CD4-positive, alpha-beta T cell treated with Interleukin-6 at 100 ng/mL for 8 hours (primary cell): ENCODE measurements at places on chromosomes 2 and 18.

DNA sequence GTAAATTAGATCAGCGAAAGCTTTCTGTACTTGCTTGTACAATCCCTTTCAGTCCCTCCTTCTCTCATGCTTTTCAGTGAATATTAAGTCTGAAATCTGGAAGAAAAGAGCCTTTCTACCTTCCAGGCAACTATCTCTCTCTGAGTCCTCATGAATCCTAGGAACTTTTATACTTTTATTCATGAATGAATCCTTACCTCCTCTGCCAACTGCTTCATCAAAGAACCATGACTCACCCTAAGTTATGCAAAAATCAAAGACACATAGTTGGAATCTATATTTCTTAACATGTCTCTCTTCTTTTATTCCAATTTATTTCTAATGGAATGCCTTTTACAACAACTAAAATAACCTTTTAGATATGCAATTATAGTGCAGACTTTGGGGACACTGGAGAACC is 394.2 kb downstream of the CLIP4 start:
- DNase-seq, result no peak

DNA sequence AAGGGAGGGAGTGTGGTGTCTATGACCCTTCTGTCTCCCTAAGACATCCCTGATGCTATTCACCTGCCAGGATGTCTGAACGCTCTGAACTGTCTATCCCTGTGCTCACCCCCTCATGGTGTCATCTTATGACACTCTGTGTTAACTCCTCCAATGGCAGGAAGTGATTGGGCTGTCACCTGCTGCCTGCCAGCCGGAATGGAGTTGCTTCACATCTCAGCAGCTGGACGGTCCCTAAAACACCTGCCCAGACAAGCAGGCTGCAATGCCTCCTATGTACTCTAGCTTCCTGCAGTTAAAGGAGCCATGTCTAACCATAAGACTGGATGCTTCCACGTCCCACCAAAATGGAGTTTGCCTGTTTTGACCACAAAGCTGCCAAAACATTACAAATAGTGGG is 99.9 kb downstream of the CPO start:
- no peak for DNase-seq

DNA sequence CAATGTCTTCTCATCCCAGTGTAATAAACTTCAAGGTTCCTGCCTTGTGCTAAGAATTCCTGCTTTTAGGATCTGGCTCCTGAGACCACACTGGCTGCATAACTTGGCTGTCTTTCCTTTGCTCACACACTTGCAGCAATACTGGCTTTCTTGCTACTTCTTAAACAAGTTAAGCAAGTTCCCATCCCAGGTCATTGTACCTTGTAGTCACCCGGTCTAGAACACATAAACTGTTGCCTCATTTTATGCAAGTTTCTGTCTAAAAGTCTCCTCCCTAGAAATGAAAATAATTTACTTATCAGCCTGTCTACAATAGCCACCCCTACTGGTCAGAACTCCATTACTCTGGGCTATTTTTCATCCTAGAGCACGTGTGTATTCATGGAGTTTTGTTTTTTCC is 887.9 kb upstream of the FAM98A start:
- DNase-seq, result no peak

GRCh38 chr2:234446404-234447076 is 50.3 kb downstream of the ARL4C start:
- peak; percentile 89 for DNase-seq

DNA sequence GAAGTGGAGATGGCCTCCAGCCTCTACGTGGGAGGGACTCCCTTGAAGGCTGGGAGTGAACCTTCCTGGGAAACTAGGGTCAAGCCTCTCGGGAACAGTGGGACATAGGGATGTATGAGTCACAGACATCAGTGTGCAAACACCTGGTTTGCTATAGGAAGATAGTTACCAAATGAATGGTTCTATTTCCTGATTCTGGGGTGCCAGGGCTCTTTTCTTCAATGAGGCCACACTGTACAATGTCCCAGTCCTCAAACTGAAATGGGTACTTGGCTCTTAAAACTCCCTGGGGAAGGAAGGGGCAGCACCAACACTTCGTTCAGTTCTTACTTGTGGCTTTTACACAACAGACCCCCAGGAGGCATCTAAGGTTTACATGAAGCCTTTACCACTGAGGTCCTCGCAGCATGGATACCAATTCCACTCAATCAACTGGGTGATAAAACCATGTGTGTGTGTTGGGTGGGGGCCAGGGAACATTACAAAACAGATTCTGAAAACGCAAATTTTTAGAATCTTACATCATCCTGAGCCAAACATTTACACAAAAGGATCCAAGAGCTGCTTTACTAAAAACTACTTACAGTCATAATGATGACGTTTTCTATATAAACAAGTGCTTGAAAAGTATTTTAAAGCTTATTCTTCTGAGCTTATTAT is 10.4 kb downstream of the ERFE start:
- DNase-seq, result no peak

DNA sequence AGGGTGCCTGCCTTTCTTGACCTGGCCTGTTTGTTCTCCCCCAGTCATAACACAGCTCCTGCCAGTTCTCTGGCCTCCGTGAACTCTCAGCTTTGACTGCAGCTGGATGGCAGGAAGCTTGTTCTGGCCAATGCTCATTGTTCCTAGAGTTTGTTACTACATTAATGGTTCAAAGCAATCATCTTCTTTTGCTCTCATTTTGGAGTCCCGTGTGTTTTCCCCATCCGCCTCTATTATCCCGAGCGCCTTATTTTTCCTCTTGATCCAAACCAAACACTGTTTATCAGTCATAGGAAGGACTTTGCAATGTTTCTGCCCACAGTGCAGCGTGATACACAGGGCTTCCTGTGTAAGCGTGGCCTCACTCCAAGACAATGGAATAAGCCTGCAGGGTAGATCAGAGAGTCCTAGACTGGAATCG is 184.3 kb upstream of the APCDD1 start:
- DNase-seq, result no peak

DNA sequence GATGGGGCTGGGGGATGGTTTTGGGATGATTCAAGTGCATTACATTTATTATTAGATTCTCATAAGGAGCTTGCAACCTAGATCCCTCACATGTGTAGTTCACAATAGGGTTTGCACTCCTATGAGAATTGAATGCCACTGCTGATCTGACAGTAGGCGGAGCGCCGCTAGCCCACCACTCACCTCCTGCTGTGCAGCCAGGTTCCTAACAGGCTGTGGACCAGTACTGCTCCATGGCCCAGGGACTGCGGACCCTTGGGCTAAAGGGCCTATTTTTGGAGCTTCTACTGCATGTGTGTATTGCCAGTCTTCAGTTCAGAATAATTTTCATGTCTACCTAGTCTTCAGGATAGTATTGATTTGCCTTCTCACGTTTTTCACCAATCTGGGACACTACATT is 165.3 kb upstream of the TWIST2 start:
- no peak for DNase-seq

GRCh38 chr2:198231562-198231961 is 427.2 kb downstream of the PLCL1 start:
- no peak for DNase-seq

DNA sequence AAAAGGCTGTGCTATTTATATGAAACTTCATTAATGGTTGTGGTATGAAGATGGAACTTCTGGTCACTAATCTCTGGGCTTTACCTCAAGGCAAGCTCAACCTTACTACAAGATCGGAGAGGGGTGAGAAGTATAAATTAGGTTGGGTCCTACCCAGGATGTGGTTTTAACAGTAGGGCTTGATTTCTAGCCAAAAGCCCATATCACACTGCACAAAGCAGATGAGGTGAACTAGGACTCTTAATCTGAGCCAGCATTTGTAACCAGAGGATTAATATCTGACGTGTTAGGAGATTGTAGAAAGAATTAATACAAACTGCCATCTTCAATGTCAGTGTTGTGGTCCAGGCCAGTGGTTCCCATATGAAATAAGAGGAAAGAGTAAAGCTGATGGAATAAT is 86.4 kb upstream of the RGPD4 start:
- DNase-seq, result no peak

GRCh38 chr18:63994783-63995399 is 25.0 kb downstream of the SERPINB8 start:
- DNase-seq, result peak; percentile 27

- DNase-seq, result no peak
These were observed 18.2 kb downstream of the FHOD3 start for GRCh38 chr18:36315736-36316135.

DNA sequence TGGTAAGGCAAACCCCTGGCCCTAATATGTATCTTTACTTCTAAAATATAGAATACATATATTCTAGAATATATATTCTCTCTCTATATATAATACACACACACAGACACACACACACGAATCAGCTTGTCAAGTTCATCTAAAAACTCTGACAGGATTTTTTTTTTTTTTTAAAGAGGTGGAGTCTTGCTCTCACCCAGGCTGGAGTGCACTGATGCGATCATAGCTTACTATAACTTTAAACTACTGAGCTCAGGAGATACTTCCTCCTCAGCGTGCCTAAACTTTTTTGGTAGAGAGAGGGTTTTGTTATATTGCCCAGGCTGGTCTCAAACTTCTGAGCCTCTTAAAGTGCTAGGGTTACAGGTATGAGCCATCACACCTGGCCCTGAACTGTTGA is 45.2 kb downstream of the DOK1 start:
- DNase-seq, result no peak

DNA sequence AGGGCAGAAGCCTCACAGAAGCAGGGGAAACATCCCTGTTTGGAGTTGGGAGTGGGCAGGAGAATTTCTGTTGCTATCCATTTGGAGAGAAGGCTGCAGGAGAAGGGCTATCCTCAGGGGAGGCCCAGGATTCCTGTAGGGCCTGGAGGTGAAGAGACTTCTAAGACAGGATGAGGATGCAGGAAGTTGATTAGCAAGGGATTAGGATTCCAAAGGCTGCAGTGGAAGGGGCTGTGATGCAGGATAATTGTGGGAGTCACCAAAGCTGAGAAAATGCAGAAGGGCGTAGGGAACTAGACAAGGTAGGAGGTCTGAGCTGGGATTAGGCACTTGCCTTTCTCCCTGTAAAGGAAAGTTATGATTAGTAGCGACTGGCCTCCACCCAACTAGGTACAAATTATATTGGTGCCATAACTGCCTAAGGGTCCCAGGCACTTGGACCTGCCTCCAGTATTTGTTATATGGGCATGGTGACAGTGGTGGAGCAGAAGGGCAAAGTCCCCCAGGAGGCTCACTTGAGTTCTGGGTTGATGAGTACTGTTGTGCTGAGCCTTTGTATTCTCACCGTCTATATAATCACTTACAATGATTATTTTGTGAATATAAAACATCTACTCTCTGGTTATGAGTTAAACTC is 96.4 kb upstream of the MSTN start:
- no peak for DNase-seq

GRCh38 chr2:172674034-172674967 is 61.3 kb upstream of the RAPGEF4 start:
- peak; percentile 11 for DNase-seq

DNA sequence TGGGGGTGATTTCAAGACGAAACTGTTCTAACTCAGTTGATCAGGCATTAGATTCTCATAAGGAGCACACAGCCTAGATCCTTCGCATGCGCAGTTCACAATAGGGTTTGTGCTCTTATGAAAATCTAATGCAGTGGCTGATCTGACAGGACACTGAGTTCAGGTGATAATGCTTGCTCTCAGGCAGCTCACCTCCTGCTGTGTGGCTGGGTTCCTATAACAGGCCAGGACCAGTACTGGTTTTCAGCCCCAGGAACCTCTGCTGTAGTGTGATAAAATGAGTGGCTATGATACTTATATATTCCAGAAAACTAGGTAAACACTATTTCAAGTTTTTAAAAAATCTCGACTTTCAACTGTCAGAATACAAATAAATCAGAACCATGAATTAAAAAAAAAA is 271.4 kb downstream of the GALNT13 start:
- no peak for DNase-seq

GRCh38 chr18:23943104-23943503 is 71.5 kb upstream of the TTC39C start:
- peak; percentile 10 for DNase-seq

GRCh38 chr2:216604458-216604857 is 28.8 kb upstream of the IGFBP2 start:
- DNase-seq, result no peak

DNA sequence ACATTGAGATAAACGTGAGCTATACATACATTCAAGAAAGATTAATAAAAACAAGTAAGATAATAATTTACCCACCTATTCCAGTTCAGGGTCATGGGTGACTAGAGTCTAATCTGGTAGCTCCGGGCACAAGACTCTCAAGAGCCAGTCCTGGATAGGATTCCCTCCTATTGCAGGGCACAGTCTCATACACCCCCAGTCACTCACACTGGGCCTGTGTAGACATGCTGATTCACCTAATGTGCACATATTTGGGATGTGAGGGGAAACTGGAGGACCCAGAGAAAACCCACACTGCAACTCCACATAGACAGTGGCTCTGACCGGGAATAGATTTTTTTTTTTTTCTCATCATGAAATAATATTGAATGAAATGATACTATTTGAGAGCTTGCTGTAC is 81.5 kb upstream of the THUMPD2 start:
- no peak for DNase-seq

GRCh38 chr2:9137379-9138150 is 69.0 kb upstream of the ASAP2 start:
- no peak for DNase-seq

- no peak for DNase-seq
These were observed 38.6 kb upstream of the CHST9 start for GRCh38 chr18:27223526-27224291.

DNA sequence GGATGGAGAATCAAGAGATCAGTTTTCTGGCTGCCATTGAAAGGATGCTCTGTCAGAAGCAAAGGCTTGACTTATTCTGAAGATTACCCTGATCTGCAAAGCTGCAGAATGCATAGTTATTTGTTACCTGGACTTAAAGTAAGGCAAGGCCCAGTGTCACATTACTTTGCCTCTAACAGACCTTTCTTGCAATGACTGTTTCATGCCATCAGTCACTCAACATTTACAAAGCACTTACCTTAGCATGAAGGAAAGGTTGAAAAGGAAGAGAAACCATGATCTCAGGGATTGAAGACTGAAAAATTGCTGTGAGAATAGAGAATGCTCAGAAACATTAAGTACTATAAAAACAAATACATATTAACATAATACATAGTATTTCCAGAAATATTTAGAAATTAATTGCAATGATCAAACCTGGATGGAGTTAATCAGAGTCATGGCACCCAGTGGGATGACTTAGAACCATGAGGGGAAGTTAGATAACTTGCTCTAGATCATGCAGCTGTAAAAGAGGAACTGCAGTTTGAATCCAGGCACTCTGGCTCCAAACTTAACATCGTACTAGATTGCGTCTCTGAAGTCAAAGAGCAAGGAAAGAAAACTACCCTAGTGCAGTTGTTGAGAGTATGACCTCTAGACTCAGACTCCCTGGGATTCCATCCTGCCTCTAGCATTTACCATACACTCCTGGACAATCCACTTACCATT is 26.5 kb upstream of the FAM117B start:
- no peak for DNase-seq

- no peak for DNase-seq
These were observed 384.5 kb downstream of the MTX2 start for GRCh38 chr2:176653479-176654443.

- no peak for DNase-seq
These were observed 132.7 kb downstream of the HDAC4 start for GRCh38 chr2:239268082-239268481.
